SIG-M5 (cell line): ENCODE measurements at places on chromosomes 4 and X.

GRCh38 chrX:276581-277201 lies 4.5 kb upstream of the PLCXD1 start:
- DNase-seq: no peak

DNA sequence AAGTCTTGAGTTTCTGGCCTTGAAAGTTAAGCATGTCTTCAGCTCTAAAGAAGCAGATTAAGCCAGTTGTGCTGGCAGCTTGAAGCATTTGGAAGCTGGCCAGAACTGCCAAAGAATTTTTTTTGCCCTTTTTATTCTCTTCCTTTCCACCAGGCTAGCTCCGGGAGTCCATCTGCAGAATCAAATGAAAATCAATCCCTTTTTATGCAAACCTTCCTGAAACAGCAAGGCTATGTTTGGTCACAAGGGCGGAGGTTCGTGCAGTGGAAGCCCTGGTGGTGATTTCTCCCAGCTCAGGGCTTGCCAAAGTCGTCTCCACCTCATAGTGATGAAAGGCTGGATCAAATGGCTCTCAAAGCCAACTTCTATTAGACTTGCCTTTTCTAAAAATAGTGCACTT lies 21.6 kb upstream of the C4orf54 start:
- no peak for DNase-seq

DNA sequence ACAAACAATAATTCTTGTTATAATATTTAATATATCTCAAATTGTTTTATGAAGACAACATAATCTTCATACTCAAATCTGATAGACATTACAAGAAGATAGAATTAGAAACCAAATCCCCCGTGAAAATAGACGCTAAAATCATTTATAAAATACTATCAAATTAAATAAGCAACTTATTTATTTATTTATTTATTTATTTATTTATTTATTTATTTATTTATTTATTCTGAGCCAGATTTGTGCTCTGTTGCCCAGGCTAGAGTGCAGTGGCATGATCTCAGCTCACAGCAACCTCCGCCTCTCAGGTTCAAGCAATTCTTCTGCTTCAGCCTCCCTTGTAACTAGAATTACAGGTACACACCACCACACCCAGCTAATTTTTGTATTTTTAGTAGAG lies 294.9 kb upstream of the MAGEC2 start:
- DNase-seq: no peak

DNA sequence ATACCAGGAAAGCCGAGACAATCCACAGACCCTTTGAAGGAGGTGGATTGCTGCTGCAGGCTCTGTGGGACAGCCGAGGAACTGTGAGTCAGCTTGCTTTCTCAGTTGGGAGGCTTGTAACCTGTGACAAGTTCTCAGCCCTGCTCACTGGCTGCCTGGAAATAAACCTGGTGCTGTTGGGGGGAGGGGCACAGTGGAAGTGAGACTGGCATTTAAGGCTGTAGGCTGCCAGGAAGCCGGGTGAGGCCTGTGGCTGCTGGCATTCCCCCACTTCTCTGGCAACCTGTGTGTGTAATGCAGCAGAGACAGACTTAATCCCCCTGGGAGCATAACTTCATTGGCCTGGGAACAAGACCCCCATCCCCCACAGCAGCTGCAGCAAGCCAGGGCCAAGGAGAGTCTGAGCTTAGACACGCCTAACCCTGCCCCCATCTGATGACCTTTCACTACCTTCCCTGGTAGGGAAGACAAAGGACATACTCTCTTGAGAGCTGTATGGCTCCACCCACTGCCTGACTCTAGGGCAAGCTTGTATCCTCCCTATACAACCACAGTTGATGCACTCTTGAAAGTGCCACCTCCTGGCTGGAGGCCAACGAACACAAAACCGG lies 64.1 kb downstream of the ALPK1 start:
- DNase-seq: no peak

- DNase-seq: no peak
These were observed 332.0 kb downstream of the PCDH18 start for GRCh38 chr4:137200322-137200721.

DNA sequence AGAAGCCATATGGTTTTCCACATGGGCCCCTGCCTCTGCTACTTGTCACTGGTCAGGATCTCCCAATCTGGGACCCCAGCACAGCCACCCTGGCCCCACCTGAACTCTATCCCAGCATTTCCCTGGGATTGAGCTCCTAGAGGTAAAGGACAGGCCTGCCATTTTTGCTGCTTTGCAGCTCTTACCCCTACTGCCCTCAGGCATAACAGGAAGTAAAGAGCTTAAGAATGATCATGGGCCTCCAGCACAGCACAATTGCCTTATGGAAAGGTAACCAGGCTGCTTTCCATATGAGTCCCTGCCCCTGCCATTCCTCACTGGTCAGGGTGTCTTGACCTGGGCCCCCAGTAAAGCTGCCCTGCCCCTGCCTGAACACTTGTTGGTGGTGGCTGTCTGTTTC lies 254.9 kb upstream of the ZCCHC13 start:
- DNase-seq: no peak

DNA sequence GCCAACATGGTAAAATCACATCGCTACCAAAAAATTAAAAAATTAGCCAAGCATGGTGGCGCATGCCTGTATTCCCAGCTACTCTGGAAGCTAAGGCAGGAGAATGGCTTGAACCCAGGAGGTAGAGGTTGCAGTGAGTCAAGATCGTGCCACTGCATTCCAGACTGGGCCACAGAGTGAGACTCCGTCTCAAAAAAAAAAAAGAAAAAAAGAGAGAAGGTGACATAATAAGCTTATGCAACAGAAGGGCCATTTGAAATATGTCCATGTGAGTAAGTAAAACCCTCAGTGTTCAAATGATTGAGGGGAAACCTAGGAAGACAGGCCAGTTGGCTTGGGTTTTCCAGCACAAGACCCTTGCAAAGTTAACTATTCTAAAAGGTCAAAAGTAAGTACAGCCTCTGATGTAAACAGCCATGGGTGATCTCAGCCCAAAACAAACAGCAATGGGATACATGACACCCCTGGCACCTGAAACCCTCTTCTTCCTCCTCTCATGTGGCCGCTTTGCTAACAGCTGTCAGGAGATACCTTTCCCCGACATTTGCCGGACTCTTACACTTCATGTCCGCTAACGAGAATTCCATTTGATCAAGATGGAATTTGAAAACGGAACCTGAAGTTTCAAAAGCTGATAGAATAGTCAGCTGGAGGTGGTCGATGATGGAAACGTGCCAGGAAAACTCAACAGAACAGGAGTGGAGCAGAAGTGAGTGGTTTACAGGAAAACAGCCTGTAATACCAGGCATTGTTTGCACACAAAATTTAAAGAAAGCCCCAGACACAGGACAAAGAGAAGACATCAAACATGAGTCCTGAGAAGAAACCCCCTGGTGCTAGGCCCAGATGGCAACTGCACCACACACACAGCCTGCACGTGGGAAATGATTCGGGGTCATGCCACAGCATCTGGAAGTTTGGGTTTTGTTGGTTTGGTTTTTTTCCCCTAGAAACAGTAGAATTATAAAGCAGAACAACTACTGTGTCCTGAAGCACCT lies 93.0 kb upstream of the STS start:
- DNase-seq: no peak

GRCh38 chrX:100649550-100650356 lies 5.8 kb downstream of the SRPX2 start:
- no peak for DNase-seq

GRCh38 chr4:87112063-87112462 lies 108.4 kb downstream of the KLHL8 start:
- no peak for DNase-seq

DNA sequence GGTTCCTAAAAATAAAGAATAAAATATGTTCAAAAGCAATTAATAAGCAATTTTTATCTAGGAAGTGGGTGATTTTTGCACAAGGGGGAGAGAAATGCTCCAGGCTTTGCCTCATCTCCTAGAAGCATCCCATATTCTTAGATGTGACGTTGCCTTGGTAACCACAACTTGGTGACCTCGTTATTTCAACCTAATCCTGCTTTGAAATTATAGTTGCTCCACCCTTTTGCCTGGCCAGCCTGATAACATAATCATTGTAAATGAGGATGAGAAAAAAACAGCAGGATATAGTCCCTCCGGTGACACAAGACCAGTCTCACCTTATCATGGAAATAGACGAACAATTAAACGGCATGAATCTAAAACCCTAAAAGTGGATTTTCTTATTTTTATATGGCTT lies 194.4 kb downstream of the QDPR start:
- DNase-seq: no peak

DNA sequence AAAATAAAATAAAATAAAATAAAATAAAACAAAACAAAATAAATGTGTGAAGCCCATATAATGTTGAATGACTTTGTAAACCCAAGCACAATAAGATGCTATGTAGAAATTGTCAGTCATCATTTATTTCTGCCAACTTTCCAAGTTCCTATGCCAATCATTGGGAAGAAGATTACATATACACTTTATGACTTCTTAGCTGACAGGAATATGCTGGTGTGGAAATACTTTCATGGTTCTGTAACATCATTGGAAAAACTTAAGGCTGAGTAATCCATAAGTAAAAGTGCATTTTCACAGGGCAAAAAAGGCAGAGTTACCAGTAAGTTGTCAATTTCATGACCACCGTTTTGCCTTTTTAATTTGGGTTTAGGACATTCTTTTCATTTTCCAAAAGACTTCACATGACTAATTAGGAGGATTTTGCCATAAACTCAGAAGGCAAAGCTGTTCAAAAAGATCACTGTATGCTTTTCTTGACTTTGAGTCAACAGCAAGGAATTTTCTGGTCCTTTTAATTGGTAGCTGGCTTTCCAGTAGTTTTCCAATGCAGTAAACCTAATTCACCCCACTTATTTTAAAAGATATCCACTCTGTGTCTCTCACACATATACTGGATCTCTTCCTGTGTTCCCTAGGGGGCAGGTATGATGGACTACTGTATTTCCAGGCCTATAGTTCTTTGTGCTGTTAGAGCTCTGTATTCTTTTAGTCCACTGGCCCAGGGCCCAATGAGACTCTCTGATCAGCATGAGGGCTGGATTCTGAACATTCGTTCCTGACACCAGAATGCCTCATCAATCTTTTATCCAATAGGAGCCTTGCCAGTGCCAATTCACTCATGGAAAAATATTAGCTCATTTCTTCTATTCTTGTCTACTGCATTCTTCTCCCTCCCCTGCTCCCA lies 26.2 kb upstream of the SCRG1 start:
- DNase-seq: no peak

- no peak for DNase-seq
These were observed 146.7 kb downstream of the PJA1 start for GRCh38 chrX:69018416-69019072.

DNA sequence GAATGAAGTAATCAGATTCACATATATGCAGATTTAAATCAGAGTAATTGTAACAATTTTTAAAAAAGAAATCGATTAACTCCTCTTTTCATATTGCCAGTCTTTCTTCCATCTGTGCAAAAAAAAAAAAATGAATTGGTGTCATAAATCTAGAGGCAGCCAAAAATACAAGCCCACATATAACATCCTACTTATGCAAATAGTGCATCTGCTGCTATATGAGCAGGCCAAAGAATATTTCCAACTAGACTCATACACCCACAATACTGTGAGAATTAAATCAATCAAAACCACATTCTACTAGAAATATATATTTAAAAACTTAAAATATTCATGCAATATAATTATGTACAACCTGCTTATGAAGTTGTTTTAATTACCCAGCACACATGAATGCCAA lies 298.1 kb upstream of the TRAM1L1 start:
- DNase-seq: no peak

GRCh38 chrX:134435894-134436293 lies 24.1 kb upstream of the HPRT1 start:
- no peak for DNase-seq

DNA sequence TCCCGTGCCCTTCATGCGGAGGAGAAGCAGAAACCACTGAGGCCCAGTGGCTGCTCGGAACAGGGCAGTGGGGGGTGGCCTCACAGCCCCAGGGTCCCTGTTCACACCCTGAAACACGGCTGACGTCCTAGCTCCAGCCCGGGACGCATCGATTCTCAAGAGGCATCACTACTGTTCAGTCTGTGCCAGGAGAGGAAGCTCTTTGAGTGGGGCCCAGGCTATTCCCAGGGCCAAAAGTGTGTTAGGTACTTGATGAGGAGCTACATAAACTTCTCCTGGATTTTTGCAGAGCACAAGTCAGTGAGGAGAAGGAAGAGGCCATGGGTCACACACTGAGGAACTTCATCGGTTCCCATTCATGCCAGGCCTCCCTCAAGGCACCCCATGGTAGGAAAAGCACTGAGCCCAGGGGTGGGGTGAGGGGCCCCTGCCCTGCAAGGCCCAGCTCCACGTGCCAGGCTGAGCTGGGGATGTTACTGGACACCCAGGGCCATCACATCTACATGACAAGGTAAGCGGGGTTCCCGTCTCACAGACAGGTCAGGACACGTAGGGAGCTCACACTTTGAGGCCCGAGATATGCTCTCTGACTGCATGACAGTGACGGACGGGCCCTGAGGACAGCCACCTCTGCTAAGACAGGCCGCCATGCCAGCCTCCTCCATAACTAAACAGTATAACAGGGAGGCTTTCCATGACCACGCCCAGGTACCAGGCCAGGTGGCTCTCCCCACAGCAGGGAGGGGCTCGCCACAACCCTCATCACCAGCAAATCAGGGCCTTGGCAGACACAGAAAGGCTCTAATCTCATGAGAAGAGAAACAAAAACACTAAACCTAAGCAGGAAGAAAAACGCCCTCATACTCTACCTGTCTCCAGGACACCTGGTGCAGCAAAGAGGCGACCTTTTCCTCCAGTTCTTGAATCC lies 12.4 kb downstream of the TNIP2 start:
- no peak for DNase-seq

DNA sequence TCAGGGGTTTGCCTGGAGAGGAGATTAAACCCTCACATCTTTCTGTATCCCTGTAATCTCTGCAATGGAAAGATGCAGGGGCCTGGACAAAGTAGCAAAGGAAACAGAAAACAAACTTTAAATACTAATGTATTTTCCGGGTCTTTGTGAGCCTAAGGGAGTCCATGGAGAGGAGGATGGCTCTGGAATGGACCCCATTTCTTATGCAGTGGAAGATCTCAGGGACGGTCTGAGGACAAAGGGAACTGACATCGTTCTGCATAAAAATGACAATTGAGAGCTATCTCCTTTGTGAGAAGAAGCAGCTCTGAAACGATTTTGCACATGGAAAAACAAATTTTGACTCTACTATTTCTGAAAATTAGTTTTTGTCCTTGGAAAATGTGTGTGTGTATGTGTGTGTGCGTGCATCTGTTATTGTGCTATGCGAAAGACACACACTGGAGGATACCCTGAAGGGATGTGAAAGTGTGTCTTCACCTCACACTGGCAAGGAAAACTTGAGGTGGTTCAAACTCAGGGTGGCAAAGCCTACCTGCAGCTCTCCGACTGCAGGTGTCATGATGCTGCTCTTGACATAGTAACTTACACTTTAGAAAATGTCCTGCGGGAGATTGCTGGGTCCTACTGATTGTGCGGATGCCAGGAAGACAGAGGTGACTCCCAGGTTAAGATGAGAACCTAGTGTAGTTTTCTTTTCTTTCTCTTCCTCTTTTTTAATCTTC lies 126.4 kb upstream of the JADE1 start:
- DNase-seq: no peak

GRCh38 chr4:42627885-42628646 lies 28.8 kb downstream of the ATP8A1 start:
- no peak for DNase-seq
